CD4-positive, alpha-beta memory T cell (primary cell): ENCODE measurements at places on chromosomes 6 and 20. TPM values are rescaled to one million over a fixed set of nuclear protein-coding genes. Genes with fewer than 3 reads are reported as not detected.
A peak's percentile ranks its signal among the peaks of the same experiment; 100 is the strongest.

DNA sequence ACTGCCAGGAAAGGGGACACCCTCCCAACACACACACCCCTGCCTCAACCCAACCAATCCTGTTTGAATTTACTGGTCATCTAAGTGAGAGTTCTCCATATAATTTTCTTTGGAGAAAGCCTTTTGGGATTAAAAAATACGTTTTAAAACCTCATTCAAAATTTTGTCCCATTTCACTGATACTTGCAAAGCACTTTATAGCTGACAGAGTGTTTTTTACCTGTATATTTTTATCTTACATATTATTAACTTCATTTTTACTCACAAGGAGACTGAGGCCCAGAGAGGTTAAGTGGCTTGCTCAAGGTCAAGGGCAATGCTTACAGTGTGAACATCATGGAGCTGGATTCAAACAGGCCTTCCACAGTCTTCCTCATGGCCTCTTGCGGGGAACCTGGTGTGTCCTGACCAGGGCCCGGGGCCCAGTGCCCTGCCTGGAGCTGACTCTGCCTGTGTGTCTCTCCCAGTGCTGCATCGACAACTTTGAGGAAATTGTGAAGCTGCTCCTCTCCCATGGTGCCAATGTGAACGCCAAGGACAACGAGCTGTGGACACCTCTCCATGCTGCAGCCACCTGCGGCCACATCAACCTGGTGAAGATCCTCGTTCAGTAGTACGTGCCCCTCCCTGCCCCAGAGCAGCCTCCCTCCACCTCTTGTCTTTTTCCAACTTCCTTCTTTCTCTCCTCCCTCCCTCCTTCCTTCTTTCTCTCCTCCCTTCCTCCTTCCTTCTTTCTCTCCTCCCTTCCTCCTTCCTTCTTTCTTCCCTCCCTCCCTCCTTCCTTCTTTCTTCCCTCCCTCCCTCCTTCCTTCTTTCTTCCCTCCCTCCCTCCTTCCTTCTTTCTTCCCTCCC is 30.9 kb upstream of the FAM83D start:
- no peak for DNase-seq

DNA sequence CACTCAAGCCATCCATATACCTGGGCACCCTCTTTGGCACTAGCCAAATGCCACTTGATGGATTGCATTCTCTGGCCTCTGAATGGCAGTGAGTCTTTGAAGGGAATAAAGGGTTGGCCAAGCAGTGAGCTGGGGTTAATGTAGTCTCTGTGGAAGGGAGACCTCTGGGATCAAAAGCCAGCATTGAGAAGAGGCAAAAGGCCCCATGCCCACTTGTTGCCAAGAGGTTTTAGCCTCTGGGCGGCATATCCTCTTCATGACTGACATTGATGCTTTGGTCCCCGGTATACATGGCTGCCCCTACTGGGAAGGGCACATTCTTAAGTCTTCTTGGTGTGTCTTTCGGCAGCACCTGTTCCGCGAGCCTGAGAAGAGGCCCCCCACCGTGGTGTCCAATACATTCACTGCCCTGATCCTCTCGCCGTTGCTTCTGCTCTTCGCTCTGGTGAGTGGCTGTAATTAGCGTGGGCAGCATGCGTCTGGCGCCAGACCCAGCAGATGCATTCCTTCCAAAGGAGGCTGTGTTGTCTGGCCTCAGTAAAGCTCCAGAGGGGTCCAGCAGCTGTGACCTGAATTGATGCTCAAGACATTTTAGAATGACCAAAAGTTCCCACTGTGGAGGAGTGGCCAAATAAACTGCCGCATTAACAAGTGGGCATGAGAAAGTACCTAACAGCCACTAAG is 29.5 kb downstream of the GHRH start:
- DNase-seq, result no peak

GRCh38 chr6:158660333-158660754 is 10.5 kb downstream of the SYTL3 start:
- peak; percentile 66 for DNase-seq

GRCh38 chr6:108565893-108566292 is 5.2 kb downstream of the FOXO3 start:
- DNase-seq, result no peak

- no peak for DNase-seq
Observed at GRCh38 chr6:134092449-134092848, 40.0 kb upstream of the SLC2A12 start.

DNA sequence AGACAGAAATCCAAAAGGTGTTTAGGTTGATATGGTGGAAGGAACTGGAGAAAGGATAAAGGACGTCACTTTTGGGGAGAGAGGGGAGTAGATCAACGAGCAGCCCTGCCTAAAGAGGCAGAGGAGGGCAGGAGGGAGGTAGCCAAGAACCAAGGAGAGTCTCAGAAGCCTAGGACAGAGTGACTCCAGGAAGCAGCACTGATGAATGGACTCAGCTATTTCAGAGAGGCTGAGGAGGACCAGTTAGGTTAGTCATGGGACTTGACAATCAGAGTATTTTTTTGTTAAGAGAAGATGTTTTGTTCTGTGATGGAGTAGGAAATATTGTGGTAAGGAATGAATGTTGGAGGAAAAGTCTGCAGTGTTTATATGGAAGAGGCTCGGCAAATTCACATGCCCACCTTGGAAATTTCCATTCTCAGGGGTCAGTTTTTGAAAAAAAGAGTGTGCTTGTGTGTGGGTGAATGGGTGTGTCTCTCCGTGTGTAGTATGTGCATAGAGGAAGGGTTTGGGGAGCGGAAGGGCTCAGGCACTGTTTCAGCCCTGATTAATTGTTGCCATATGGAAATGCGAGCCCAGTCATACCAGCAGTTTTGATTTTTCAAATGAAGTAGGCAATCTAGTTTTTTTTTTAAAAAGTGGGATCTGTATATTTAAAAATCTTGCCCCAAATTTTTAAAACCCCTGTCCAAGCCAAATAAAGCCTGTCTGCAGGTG is 303.6 kb downstream of the SAMD5 start:
- DNase-seq, result no peak

GRCh38 chr6:37241775-37242428 is 15.7 kb upstream of the TBC1D22B start:
- DNase-seq, result no peak

DNA sequence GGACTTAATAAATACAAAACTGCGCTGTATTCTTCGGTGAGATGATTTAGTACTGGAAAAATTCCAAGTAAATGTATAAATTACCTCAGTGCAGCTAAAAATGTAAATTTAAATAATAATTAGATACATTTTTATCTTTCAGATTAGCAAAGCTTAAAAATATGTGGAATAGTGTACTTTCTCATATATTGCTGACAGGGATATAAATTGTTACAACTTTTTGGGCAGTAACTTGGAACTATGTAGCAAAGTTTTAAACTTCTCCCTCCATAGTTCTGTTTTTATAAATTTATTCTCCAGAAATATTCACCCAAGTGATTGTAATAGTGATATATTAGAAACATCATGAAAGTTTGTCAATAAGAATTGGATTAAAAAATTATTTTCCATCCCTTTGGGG is 384.6 kb upstream of the CITED2 start:
- DNase-seq, result no peak

DNA sequence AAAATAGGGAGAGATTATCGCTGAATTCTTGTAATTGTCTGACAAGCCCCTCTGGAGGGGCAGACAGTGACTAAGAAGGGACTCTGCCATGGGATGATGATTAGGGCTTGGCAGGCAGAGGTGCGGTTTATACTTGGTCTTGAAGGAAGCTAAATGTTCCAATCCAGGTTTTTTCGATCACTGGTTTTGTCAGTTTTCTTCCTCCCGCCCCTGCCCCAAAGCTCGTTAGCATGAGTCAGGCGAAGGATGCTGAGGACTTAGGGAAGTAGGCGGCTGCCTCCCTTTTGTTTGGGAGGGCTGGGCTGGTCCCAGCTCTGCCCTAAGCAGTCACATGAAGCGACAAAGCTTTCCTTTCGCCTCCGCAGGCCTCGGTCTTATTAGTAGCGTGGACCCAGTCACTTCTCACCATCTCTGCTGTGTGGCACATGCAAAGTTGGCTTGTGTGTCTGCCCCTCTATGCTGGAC is 314.2 kb downstream of the CDC5L start:
- DNase-seq, result no peak

DNA sequence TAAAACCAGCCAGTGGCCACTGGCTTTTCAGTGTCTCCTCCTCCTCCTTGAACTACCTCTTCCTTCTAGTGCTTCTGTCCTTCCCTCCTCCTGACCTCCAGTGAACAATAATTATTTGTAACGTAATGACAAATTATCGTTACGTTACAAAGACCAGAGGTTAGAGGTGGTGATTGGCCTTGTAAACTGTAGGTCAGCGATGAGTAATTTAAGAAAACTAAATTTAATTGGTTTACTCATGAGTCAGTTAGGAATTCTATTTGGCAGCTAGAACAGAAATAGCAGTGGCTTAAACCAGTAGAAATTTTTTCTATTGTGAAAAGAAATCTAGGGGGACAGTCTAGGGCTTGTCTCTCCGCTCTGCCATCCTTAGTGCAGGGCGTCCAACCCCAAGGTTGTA is 38.8 kb downstream of the PPARD start:
- no peak for DNase-seq

DNA sequence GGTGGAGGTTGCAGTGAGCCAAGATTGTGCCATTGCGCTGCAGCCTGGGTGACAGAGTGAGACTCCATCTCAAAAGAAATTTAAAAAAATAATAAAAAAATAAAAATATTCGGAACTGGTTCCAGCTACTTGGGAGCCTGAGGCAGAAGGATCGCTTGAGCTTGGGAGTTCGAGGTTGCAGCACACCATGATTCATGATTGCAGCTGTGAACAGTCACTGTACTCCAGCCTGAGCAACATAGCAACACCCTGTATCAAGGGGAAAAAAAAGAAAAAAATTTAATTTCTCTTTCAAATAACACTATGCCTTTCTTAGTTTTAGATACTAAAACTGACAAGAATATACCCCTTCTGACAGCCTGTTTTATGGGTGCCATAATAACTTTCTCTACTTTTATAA is 10.5 kb downstream of the KDM1B start:
- no peak for DNase-seq

- DNase-seq, result no peak
Observed at GRCh38 chr6:66638099-66638498, 931.1 kb upstream of the EYS start.

DNA sequence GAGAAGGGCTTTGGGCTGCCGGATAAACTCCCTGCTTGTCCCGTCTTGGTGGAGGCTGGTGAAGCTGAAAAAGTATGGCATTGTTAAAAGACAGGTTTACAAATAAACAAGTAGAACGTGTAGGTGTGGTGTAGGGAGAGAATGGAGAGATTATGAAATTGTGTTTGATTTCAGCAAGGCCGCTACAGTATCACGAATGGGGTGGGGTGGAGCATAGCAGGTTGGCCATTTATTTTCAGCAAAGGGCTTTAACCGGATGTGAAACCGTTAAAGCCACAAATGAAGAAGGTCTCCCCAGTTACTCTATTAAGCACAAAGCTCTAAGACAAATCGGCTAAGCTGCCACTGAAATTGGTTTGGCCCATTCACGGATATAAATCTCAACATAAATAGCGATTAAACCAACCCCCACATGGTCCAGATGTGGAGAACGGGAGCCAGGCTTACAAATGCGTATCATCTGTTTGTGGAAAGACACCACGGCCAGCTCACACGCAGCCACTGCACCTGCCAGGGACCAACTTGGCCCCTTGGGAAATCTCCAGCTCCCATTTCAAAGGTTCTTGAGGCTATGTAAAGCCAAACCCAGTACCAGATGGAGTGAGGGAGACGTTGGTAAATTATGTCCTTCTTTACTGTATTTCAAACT is 94.0 kb downstream of the ZMYND8 start:
- DNase-seq, result no peak

Gene ADGRF5
- not detected for total RNA-seq

Gene HLA-DRB1
- total RNA-seq, result 14.2 TPM

Gene ATP6V1G2
- 6.0 TPM for total RNA-seq

Gene ANKRD66
- total RNA-seq, result not detected

Gene ZBTB24
- total RNA-seq, result 27.2 TPM

Gene PSMB8
- 134 TPM for total RNA-seq

Gene ADGRB3
- not detected for total RNA-seq

Gene SNAP25
- total RNA-seq, result not detected

Gene MYH7B
- total RNA-seq, result 0.47 TPM

Gene HLA-DRB5
- total RNA-seq, result 0.86 TPM
